GM04503 (cell line): ENCODE measurements at places on chromosomes 5 and 9.

- DNase-seq, result no peak
Measured at GRCh38 chr9:132545578-132545977, 36.8 kb upstream of the BARHL1 start.

DNA sequence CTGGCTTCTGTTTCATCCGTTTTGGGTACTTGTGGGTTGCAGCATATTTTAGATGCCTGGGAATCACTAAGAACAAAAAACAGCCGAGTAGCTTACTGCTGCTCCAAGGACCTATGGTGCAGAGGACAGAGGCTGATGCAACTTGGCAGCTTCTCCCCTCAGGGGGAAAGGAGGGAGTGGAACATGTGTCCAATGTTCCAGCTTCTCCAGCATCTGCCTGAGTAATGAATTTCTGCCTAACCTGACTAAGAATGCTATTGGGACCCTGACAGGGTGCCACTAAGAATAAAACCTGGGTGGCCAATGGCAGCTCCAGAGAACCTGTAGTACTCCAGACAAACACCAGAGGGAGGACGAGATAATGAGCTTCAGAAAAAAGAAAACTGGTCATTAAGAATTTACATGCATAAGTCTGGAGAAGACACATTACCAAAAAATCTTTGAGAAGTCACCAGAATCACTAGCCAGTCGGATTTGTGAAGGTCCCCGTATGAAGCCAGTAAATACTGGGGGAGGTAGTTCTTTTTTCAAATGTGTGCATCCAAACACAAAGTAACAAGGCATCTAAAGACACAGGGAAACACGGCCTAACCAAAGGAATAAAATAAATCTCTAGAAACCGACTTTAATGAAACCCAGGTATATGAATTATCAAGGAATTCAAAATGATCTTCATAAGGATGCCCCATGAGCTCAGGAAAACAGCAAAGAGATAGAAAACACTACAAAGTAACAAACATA lies 293.5 kb downstream of the HINT1 start:
- peak; percentile 49 for DNase-seq

DNA sequence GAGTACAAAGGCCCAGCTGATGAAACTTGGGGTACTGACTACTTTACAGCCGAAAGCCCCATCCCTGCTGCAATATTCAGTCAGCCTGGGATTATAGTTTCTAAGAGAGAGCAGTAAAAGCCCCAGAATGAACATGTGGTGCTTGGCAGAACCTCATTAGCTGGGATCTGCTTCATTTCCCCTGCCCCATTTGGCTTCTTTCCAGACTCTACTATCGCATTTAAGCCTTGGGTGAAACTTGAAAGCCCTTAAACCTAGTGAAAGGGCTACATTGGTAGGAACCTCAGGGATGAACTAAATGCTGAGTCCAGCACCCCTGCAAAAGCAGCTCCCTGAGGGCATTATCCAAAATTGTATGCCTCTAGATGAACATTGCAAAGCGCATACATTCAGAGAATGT lies 631.1 kb downstream of the ACTL7B start:
- DNase-seq, result no peak

DNA sequence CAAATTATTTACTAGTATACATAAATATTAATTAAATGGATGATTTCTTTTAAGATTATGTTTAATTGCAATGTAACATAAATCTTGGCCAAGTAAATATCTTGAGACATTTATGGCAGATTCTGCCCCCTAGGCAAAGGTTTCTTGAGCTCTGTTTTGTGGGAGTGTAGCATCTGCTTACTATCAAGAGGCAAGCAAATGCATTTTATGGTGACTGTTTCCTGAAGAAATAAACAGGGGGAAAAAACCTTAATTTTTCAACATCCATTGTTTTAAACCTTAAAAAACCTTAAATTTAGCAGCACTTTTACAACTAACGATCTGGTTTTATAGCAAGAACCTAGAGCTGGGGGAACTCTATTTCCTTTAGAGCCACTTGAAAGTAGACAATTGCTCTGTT lies 25.7 kb upstream of the FREM1 start:
- no peak for DNase-seq

- no peak for DNase-seq
Measured at GRCh38 chr5:149913436-149914419, 30.9 kb downstream of the PDE6A start.

- DNase-seq, result no peak
Measured at GRCh38 chr5:17163221-17163620, 54.2 kb upstream of the BASP1 start.

DNA sequence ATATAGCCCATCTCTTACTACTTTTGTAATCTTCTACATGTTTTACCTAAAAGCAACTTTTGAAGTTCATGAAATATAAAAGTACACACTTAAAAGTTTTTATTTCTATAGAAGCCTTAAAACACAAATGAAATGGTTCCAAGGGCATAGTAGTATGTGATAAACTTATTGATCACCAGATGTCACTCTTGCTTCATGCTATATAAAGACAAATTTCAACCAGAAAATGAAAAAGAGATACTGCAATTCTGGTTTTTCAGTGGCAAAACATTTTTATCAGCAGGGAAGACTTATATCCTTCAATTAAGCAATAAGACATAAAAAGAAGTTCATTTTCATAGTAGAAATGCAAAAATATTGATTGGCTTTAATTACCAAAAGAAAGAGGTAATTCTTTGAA lies 69.4 kb upstream of the FBXL17 start:
- DNase-seq, result no peak

- no peak for DNase-seq
Measured at GRCh38 chr5:135671052-135671705, 92.4 kb upstream of the CXCL14 start.

GRCh38 chr9:5958273-5958672 lies 57.2 kb downstream of the RANBP6 start:
- DNase-seq, result no peak

DNA sequence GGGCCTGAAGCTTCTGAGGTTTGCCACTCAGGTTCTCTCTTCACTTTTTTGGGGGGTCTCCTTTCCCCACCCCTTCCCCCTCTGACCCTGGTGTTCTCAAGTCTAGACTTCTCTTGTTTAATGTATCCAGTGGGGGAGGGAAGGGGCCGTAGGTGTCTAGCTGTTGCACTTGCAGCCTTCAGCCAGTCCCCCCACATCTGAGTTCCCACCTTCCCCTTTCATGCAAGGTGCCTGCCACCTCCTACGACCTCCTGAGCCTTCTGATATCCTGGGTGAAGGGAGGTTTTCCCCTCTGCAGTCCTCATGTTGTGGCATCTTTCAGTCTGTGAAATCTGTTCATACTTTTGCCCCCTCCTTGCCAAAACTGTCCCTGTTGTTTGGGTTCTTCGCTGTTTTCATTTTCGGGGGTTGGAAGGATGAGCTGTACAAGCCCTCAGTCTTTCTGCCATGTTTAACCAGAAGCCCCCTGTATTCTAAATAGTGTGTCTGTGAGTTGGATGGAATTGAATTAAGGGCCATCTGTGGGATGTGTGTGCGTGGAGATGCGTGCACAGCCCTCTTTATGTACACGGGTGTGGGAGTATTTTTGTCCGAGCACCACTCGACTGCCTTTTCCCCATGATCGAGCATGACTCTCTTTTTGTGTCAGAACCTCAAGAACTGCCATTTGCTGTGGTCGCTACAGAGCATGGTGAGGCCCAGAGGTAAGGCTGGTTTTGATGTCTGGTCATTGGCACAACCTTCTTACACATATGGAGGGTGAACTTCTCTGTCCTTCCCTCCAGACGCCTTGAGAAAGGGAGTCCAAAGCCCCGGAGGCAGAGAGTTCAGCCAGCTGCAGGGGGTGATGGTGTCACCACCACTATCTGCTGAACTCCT lies 23.6 kb downstream of the PRRC2B start:
- no peak for DNase-seq

GRCh38 chr5:36605241-36605640 lies 1.2 kb upstream of the SLC1A3 start:
- no peak for DNase-seq
